ENCODE measurements at places on chromosomes 11 and 22.

DNA sequence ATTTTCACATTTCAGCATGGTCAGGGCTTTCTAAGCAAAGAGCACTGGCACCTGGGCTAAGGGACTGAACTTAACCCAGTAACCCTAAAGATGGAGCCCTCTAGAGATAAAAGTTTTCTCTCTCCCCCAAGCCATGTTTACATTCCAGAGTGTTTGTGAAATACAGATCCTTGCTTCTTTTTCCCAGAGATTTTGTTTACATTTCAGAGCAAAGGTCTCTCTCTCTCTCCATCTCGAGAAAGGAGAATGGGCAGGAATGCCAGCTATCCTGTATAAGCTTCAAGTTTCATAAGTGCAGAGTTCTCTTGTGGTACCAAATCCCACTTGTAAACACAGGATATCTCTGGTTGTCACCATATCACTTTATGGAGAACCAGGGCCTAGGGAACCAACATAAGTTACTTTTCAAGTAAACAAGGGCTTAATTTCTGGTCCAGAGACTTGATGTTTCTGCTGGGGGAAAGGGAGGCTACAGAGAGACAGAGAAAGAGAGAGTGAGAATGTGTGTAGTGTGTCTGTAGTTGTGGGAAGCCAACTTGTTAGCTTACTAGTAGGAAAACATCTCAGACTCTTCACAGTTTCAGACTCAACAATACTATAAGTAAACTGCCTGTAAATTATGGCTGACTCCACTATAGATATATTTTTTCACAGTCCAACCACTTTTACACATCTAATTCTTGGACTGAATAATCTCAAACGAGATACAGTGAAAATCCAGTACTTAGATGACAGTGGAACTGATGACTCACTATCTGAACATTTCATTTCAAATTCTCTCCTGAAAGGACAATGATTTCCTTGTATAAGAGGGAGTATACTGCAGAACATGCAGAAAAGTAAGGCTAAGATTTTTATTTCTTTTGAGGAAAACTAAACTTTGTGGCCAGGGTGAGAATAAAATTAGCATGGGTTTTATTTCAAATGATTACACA, 76.2 kb downstream of the ARHGAP32 start:
- peak; percentile 48 for DNase-seq

DNA sequence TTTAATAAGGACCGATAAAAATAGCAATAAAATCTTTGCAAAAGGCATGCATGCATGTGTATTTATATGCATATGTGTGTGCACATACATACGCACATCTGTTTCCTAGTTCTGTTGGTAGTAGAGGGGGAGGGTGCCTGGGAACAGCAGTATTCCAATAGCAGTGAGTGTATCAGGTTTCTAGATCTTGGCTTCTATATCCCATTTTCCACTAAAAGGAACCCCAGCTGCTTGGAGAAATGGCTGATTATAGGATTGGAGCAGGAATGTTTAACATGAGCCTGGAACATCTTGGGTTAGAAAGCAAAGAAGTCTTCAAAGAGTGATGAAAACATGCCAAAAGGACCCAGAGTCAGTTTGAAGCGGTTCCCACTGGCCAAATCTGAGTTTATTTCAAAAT, 21.0 kb downstream of the TNRC6B start:
- DNase-seq, result no peak

GRCh38 chr11:9276571-9276970, 11.4 kb upstream of the DENND5A start:
- DNase-seq, result no peak

DNA sequence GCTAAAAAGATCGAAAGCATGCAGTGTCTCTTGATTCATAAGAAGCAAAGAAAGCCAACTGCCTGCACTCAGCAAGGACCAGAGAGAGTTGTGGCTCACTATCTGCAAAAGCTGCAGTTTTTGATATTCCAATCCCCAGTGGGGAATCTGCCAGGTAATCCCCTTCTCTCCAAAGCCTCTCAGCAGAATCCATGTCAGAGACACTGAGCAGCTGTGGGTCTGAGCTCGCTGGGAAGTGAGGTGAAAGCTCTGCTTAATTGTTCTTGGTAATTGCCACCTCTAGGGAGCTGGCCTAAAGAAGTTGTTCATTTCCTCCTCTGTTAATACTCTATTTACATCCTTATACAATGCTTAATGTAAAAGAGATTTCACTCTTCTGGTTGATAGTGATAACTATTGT, 261.3 kb upstream of the LRRC4C start:
- no peak for DNase-seq

GRCh38 chr22:17260950-17261349, 41.7 kb upstream of the ADA2 start:
- DNase-seq, result no peak

Measured in AG08395 (cell line).